ENCODE measurements at places on chromosomes 4 and X.
A peak's percentile ranks its signal among the peaks of the same experiment; 100 is the strongest.

GRCh38 chr4:54217642-54218495, 11.2 kb upstream of the PDGFRA start:
- peak; percentile 81 for DNase-seq

- DNase-seq: no peak
Observed at GRCh38 chr4:7414046-7414445, 20.7 kb downstream of the PSAPL1 start.

GRCh38 chr4:105560421-105560848, 8.0 kb downstream of the ARHGEF38 start:
- no peak for DNase-seq

GRCh38 chr4:173556398-173557131, 26.5 kb upstream of the HAND2 start:
- no peak for DNase-seq

DNA sequence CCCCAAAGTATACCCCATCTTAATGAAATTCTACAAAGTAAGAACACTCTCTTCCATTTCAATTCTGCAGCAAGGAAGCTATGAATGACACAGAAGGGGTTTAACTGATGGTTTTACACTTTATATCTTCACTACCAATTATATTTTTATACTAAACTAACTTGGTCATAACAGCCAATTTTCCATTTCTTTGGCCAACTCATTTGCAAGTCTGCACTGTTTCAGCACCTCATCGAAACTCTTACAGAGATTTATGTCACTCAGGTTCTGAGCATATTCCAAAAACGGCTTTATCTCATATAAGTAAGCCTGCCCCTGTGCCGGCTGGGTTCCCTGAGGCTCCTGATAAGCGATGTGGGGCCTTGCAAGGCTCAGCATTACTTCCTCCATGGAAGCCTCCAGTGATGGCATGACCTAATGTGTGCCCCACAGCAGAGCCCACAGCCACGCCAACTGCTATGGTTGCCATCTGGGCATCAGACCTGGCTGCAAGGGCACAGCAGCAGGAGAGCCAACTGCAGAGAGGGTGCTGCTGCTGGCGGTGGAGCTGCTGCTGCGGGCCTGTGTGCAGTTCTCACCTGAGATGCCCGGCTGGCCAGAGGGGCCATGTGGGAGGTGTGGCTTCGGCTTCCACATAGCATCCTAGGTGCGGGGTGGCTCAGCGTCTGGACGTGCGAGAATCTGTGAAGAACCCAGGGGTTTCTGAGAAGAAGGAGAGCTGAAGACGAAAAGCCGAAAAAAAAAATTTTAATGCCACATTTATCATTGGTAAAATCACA, 13.4 kb upstream of the IBSP start:
- no peak for DNase-seq

GRCh38 chr4:21366312-21366711, 582.3 kb downstream of the KCNIP4 start:
- no peak for DNase-seq
